ENCODE measurements at places on chromosomes 12 and 14.

DNA sequence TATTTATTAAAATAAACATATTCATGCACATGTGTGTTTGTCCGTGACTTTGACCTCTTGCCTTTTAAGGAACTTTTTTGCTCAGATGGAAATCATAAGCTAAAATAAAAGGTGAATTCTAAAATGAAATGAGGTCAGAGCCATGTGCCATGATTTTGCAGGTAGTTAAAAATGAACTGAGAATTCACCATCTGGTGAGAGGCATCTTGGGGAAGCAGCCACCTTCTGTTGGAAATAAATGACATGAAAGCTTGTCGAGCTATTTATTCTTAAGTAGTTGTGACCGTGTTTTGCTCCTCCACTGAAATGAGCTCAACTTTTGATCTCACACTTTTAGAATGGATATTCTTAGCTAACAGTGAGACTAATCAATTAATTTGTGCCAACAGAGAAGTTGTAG, 56.8 kb upstream of the CNOT2 start:
- DNase-seq: no peak

- no peak for DNase-seq
Measured at GRCh38 chr14:50410071-50410470, 13.4 kb upstream of the CDKL1 start.

DNA sequence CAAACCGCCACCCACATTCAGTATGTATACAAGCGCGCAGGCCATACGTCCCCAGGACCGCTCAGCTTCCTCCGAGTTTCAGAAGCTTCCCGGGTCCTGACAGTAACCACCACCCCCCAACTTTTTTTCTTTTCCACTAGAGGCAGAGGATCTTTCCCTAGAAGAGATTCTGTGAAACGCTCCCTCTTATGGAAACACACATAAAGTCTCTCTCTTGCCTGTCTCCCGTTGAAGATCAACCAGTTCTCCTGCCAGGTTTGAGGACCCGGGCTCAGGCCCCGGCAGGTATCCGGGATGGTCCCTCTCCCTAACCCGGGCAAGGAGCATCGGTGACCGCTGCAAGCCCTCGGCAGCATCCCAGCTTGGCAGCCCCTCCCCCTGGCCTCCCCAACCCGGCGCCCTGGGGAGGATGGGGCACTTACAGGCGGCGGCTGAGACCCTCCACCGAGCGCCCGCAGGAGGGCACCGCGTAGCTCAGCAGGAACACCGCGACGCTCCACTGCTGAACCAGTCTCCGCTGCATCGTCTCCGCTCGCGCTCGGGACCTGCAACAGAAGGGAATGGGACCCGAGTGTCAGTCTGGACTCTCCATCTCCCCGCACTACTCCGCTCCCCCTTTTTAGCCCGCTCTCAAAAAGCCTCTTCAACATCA, 3.4 kb downstream of the PTHLH start:
- no peak for DNase-seq

DNA sequence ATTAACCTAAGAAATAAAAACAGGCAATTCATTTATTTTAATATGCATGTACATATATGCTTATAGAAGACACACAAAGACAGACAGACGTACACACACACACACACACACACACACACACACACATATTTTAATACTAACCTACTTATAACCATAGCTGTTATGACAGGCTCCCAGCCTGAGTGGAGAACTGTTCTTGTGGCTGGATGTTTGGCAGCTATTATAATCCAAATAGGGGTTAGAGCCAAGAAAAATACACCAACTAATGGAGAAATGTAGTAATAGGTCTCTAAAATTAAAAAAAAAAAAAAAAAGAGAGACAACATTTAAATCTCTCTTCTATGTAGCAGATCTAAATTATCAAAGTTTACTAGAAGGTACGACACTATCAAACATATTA, 91.8 kb downstream of the SLC41A2 start:
- DNase-seq: no peak

- DNase-seq: no peak
Measured at GRCh38 chr14:77910506-77910905, 110.6 kb downstream of the ADCK1 start.

- DNase-seq: no peak
Measured at GRCh38 chr14:53260286-53260685, 107.2 kb upstream of the DDHD1 start.

DNA sequence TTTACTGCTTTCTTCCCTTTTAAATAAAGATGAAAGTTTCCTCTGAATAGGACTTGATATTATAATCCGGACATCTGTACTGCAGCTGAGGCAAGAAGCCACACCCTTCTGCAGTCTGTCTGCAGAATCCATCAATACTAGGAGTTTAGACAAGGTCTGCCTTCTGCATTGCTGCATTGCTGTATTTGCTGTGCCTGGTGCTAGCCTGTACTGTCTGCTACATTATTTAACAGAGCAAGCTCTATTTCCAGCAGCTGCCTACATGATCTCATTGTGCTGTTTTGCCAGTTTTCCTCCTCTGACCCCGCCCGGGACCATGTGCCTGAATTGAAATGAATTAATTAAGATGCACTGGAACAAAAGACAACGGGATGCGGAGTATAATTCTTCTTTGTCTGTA, 1.7 kb downstream of the TUBA1A start:
- DNase-seq: no peak

GRCh38 chr14:96614481-96614881, 112.3 kb downstream of the PAPOLA start:
- DNase-seq: no peak

- DNase-seq: no peak
Measured at GRCh38 chr14:32417956-32418552, 89.0 kb downstream of the AKAP6 start.

- no peak for DNase-seq
Measured at GRCh38 chr12:98259693-98260092, 255.7 kb upstream of the TMPO start.

GRCh38 chr12:16634786-16635185, 28.8 kb upstream of the LMO3 start:
- DNase-seq: no peak

GRCh38 chr14:33959692-33960151, 8.8 kb upstream of the EGLN3 start:
- no peak for DNase-seq

- DNase-seq: no peak
Measured at GRCh38 chr14:89267656-89268055, 149.4 kb downstream of the FOXN3 start.

GRCh38 chr14:65753061-65753460, 340.5 kb downstream of the FUT8 start:
- DNase-seq: no peak

DNA sequence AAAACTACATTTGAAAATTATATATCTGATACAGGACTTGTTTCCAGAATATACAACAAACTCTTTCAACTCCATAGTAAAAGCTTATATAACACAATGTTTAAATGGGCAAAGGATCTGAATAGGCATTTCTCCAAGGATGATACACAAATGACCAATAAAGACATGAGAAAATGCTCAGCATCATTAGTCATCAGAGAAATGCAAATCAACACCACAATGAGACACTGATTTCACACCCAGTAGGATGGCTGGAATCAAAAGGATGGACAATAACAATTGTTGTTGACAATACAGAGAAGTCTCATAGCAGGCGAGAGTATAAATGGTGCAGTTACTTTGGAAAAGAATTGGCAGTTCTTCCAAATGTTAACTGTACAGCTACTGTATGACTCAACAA, 394.9 kb downstream of the BCL11B start:
- no peak for DNase-seq

DNA sequence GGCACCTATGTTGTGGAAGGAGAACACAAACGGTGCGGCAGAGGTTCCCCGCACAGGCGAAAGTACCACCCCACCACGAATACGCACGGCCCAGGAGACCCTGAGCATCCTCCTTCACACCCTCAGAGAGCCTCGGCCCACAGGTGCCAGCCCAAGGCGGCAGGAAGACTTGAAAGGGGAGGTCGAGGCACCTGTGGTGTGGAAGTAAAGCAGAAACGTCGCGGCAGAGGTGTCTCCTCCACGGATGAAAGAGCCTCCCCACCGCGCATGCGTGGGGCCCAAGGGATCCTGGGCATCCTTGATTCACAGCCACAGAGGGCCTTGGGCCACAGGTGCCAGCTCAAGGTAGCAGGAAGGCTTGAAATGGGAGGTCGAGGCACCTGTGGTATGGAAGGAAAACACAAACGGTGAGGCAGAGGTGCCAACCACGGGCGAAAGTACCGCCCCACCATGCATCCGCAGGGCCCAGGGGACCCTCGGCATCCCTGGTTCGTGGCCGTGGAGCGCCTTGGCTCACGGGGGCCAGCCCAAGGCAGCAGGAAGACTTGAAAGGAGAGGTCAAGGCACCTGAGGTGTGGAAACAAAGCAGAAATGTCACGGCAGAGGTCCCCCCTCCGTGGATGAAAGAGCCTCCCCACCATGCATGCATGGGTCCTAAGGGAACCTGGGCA, 380.1 kb downstream of the ALG10 start:
- DNase-seq: no peak

GRCh38 chr12:10395390-10395998, 5.7 kb upstream of the KLRK1 start:
- no peak for DNase-seq

- DNase-seq: no peak
Measured at GRCh38 chr12:5478081-5478706, 46.3 kb downstream of the NTF3 start.

- DNase-seq: no peak
Measured at GRCh38 chr12:85568395-85569103, 267.7 kb downstream of the RASSF9 start.

DNA sequence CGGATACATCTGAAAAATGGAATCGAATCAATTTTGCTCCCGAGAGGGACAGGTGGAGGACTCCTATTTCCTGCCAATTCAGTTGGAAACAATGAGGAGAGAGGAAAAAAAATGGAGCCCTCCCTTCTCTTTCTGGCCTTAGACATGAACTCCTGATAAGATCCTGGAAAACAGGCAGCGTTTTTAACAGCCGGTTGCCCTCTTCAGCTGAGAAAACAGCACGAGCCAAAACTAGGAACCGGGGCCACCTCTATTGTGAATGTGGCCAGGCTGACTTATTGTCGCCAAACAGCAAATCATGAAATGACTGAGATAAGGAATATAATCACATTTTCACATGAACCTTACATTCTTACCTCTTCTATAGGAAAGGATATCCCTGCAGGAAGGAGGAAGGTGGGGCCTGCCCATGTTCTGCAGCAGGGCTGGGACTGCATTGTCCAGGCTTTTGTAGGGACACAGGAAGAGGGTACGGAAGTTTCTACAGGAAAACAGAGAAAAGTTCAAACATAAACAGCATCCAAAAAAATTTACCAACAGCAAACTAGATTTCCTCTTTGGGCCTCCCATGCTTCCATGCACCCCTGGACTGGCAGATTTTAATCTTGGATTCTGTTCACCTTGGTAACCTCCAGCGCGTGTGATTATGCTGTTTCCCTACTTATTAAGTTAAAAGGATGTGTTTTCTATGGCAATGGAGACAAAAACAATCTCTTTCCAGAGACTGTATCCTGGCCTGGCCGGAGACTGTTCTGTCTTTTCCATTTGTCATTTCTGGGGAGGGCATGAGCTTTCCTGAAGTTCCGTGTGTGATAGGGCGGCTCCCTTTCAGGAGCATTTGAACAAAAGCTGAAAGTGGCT, 29.0 kb upstream of the ELK3 start:
- no peak for DNase-seq

DNA sequence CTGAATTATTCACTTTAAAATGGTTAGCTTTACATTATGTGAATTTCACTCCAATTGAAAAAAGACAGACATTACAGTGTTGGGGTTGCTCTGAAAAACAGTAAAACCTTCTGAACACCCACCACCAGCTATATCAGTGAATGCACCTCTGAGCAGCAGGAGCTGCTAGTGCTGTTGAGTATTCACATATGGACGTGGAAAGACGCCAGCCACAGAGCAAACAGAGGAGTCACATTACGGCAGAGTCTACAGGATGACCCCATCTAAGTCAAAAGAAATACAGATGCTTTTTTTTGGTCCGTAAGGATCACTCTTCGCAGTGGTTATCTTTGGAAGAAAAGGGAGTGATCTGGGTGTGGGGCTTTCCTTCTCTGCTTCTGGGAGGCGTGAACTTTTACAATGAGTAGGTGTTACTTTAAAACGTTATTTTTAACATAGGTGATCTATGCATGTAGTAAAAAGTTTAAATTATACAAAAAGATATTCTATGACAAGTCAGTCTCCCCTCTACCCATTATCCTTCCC, 4.5 kb downstream of the HVCN1 start:
- DNase-seq: no peak

DNA sequence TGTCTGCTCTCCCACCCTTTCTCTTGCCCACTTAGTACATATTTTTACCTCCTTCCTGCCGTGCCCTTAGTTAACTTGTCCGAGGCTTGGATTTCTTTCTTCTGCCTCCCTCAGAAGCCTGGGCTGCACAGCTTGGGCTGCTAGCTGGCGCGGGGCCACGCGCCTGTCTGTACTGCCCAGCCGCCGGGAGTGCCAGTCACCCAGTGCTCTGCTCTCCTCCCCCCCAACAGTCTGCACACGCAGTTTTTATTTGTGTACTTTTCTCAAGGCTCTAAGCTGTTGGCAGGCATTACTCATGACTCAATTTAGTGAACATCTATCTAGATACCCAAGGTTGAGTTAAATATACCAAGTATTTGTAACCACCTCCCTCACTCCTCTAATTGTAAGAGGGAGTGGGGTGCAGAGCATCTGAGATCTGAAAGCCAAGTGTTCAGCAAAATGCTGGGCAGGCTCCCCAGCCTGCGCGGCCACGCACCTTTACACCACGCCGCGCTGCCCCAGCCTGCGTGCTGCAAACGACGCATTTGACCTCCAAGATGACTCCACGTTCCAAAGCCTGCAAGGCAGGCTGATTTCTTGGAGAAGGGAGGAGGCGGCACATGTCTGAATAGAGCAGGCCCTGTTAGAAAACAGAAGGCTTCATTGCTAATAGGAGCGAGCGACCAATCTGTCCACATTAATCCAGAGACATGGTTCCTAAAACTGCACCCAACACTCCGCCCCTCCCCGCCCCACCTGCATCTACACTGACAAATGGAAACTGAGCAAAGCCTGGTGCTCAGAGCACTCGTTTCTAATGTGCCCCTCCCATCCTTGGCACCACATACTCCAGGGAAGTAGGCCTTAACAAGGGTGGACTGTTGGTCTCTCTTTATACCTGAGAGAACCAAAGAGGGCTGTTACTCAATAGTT, 18.2 kb upstream of the CACNA2D4 start:
- no peak for DNase-seq

DNA sequence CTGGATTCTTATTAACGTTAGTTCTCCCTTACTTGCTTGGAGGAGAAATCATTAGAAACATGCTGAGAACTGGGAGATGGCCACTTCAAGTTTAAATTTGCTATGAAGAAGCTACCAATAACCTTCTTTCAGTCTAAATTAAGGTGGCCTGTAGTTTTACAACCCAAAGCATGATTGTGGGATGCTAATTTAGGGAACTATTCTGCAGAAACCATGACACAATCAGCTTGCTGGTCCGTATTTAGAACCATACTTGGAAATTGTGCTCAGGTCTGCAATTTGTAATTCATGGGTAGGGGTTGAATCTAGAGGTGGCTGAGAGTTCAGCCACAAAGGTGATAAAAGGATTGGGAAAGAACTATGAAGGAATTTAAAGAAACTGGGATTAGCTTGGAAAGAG, 405.7 kb downstream of the RAD51B start:
- no peak for DNase-seq

GRCh38 chr12:110983811-110984210, 63.4 kb upstream of the MYL2 start:
- no peak for DNase-seq
